ENCODE measurements at places on chromosomes 13 and 19.

DNA sequence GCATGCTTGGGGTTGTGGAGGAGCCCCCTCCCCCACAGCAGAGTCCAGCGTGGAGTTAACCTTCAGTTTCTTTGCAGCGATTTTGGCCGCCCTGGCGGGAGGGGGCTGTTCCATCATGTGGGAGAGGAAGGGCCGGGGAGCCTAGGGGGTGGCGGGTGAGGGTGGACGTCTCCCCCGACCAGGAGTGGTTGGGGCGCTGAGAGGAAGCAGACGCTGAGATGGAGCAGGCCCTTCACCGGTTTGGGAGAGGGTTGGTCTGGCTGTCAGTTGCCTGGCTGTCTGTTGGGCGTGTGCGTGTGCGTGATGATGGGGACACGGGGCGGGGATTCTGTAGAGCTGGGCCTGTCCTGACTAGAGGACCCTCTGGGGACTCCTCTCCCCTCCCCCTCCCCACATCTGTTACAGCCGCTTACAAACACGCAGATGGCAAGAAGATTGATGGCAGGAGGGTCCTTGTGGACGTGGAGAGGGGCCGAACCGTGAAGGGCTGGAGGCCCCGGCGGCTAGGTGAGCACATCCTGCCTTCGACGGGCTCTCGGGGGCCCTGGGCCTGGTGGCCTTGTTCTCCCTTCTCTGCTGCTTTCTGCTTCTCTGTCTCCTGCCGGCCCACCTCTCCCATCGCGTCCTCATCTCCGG lies 9.8 kb upstream of the LIN7B start:
- peak; percentile 52 for DNase-seq

GRCh38 chr19:35168196-35168595 lies 13.7 kb downstream of the FXYD5 start:
- peak; percentile 47 for DNase-seq

DNA sequence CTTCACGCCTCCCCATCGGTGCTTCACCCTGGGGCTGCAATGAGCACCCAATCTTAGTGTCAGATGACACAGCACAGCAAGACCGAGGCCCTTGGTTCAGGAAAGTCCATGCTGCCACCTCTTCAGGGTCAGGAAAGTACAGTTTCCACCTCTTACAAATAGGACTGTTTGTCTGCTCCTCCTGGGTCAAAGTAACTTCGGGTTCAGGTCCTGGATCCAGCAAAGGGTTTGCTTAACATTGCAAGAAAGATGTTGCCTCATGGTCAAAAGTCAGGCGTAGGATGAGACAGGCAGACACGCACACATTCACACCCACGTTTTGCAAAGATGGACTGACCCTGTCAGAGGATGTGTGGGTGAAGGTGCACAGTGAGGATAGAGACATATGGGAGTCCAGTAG lies 1.6 kb upstream of the CYP2B6 start:
- DNase-seq = no peak

DNA sequence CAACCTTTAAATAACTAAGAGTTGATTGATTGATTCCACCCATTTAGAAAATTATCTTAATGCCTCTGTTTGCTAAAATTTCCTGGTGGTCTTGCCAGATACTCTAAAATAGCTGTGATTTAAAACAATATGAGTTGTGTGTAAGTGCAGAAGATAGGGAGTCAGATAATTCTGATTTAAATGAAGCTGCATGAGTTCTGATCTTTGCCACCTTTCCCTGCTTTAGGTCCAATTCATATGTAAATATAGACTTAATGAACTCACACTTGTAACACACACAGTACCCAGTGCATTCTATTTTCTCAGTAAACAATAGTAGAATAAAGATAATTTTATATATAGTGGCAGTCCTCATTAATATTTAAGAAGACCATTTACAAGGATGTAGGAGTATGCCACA lies 981.8 kb downstream of the SLITRK1 start:
- DNase-seq = no peak

- no peak for DNase-seq
Measured at GRCh38 chr13:29704648-29705047, 109.2 kb upstream of the SLC7A1 start.

DNA sequence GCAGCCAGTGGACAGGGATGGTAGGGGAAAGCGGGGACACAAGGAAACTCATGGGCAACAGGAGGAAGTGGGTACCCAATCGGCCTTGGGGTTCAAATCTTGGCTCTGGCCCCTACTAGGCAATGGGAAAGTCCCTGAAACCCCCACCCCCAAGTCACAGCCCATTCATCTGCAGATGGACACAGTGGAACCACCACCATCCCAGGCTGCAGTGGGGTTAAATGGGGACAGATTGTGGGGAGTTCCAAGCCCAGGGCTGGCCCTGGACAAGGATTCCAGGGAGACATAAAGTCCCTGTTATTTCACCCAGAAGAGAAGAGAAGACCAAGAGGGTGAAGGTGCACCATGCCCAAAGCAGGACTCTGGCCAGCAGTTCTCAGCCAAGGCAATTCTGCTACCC lies 48.5 kb downstream of the CPAMD8 start:
- no peak for DNase-seq

GRCh38 chr13:95217920-95218830 lies 83.1 kb downstream of the ABCC4 start:
- no peak for DNase-seq

Data from activated CD8-positive, alpha-beta memory T cell treated with anti-CD3 and anti-CD28 coated beads, Interleukin-2, amount 50 U/mL, for 48 hours (primary cell).